ENCODE measurements at places on chromosomes 1 and 21. TPM values are rescaled to one million over a fixed set of nuclear protein-coding genes. Genes with fewer than 3 reads are reported as not detected.

- no peak overlapping the region for H3K4me3 ChIP-seq
- H3K27me3 ChIP-seq = no peaks in the 10 kb centered on the region
- DNase-seq = no peak
- H3K27ac ChIP-seq = no peak overlapping the region
- no peaks in the 10 kb centered on the region for H3K36me3 ChIP-seq
These were observed 52.8 kb downstream of the DPT start for GRCh38 chr1:168676029-168676812.

DNA sequence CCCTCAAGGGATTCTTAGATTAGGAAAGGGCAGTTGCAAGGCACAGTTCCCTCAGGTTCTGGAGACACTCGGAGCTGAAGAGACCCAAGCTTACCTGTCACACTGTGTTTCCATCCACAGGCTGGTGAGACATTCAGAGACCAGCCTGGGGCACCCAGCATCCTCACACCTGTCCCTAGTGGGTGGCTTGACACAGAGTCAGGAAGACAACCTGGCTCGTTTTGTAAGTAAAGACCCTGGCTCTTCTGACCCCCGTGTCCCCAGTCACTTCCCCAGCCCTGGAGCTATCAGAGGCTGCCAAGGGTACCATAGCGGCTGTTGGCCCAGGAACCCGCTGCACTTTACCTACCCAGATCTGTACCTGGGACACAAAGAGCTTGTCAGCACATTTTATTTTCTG, 409.8 kb downstream of the MATN1 start:
- no peaks in the 10 kb centered on the region for H3K36me3 ChIP-seq
- no peak overlapping the region for H3K27ac ChIP-seq
- no peak for DNase-seq
- H3K4me3 ChIP-seq = no peak overlapping the region
- H3K27me3 ChIP-seq = peaks cover 62% of the 10 kb centered on the region
- H3K4me1 ChIP-seq = no peaks in the 10 kb centered on the region

GRCh38 chr1:64769482-64769881, 24.6 kb downstream of the RAVER2 start:
- H3K4me1 ChIP-seq = no peaks in the 10 kb centered on the region
- H3K27me3 ChIP-seq = no peaks in the 10 kb centered on the region
- no peak overlapping the region for H3K27ac ChIP-seq
- no peak overlapping the region for H3K4me3 ChIP-seq

- no peaks in the 10 kb centered on the region for H3K27me3 ChIP-seq
- H3K4me3 ChIP-seq = no peak overlapping the region
- H3K36me3 ChIP-seq = peaks cover 98% of the 10 kb centered on the region
- no peaks in the 10 kb centered on the region for H3K4me1 ChIP-seq
These were observed 16.5 kb downstream of the LSS start for GRCh38 chr21:46211786-46212720.

DNA sequence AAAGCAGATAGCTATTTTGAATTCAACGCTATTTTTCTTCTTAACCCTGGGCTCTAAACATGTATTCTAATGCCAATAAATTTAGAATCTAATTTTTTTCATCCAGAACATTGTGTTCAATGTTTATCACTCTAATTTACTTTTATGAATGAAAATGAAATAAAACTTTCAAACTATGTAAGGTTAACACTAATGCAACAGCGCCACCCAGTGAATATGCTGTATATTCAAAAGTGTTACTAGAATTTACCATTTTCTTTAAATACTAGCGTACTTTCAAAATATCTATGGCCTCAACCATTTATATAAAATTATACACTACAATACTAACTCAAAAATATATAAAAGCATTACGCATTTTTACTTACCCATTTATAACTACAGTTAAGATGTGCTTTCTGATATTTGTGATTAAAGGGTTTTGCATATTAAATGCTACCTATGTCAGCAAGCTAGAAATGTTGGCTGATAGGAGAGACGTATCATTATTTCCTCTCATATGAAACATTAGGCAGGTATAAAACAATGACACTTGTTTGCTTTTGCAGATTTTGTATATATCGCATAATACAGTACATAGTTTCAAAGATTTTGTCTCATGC, 5.9 kb upstream of the NUF2 start:
- H3K4me1 ChIP-seq = no peaks in the 10 kb centered on the region
- no peaks in the 10 kb centered on the region for H3K36me3 ChIP-seq
- no peak overlapping the region for H3K4me3 ChIP-seq
- H3K27me3 ChIP-seq = no peaks in the 10 kb centered on the region
- DNase-seq = no peak

DNA sequence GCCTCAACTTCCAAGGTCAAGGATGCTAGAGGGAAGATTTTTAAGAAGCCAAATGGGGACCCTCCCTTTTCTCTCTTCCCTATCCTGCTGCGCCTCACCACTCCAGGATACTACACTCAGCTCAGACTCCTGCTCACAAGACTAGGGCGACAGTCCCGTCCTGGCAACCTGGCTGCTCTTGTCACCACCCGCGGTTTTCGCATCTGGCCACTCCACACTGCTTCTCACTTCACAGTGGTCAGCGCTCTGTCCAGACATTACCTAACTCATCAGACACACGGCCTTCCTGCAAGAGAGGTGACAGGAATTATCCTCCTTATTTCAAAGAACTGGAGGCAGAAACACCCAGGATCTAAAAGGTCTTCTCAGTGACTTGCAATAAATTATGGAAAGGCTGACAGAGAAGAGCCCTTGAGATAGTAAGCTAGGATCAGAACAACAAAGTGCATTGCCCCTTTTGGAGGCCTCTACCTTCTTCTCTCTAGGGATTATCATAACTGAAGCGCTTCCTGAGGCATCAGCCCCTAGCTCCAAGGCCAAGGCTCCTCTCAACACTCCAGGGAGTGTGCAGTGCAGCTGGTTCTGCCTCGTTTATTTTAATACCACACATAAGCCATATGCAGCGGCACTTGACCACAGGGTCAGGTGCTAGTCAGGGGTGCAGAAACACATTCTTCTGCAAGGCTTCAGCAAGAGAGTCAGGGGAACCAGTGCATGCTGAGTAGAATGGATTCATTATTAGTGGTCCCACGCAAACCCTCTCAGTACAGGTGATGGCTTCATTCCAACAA, 41.9 kb downstream of the ASTN1 start:
- no peak for DNase-seq
- no peaks in the 10 kb centered on the region for H3K4me1 ChIP-seq
- H3K4me3 ChIP-seq = no peak overlapping the region
- no peaks in the 10 kb centered on the region for H3K27me3 ChIP-seq
- H3K36me3 ChIP-seq = no peaks in the 10 kb centered on the region

DNA sequence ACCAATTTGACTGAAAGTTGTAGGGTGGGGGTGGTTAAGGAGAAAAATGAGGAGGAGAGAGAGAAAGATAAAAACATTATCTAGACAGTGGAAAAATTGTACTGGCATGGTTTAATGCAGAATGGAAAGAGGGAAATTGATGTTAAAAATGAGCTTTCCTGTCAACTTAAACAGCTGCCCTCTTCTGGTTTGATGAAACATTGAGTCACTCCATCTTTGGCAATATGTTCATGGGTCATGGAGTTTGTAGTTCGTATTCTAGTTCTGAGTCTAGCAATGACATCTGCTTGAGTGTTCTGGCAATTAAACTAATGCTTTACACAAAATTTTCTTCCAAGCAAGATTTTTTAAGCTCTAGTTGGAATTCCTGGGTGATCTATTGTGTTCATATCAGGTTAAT, 9.6 kb downstream of the ZNF648 start:
- no peak overlapping the region for H3K4me3 ChIP-seq
- H3K36me3 ChIP-seq = no peaks in the 10 kb centered on the region
- no peaks in the 10 kb centered on the region for H3K4me1 ChIP-seq
- DNase-seq = no peak
- H3K27me3 ChIP-seq = peaks cover 8% of the 10 kb centered on the region
- H3K27ac ChIP-seq = no peak overlapping the region

DNA sequence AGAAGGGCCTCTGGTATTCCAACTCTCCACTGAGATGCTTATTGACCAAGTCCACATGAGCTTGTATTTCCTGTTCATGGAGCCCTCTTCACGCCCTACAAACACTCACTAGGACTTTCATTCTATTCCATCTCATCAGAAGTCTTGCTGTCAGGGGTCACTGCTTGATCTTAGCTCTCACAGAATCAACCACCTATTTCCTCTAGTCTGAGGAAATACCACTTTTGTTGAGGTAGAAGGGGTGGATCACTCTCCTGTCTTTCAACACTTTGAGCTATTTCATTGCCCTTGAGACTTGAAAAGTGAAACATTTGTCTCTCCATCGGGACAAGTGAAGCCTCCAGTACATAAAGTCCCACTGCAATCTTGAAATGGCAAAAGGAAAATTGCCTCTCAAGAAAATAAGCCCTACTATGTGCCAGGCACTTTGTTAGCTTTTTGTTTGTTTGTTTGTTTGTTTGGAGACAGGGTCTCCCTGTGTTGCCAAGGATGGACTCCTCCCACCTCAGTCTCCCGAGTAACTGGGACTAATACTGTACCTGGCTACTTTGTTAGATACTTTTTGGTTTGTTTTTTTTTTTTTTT, 19.8 kb upstream of the FAM110D start:
- H3K4me1 ChIP-seq = peaks cover 10% of the 10 kb centered on the region
- DNase-seq = no peak
- no peak overlapping the region for H3K27ac ChIP-seq
- no peak overlapping the region for H3K4me3 ChIP-seq

- no peak for DNase-seq
- H3K36me3 ChIP-seq = no peaks in the 10 kb centered on the region
- H3K4me3 ChIP-seq = no peak overlapping the region
- no peaks in the 10 kb centered on the region for H3K27me3 ChIP-seq
- peak overlapping the region; percentile 81 for H3K27ac ChIP-seq
- no peaks in the 10 kb centered on the region for H3K4me1 ChIP-seq
These were observed 16.0 kb upstream of the MTARC2 start for GRCh38 chr1:220732137-220732536.

DNA sequence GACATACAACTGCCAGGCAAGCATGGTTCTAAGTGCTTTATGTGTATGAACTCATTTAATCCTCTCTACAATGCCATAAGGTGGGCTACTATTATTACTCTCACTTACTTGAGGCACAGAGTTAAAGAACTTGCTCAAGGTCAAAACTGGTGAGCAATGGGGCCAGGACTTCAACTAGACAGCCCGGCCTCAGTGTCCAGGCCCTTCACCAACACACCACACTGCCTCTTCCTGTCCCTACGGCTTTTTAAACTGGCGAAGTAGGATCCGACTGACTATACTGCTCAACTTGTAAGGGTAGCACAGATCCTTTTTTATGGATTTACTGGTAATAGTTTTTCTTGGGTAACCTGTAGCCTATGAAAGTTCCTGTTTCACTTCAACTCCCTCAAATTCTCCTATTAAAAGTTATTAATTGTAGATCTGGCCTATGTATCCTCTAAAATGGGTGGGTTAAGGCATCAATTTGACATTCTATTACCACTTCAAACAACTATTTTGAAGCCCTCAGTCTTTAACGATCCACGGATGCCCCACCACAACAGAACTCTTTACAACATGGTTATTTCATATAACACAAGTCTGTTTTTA, 4.3 kb downstream of the ERRFI1 start:
- H3K36me3 ChIP-seq = no peaks in the 10 kb centered on the region
- H3K4me3 ChIP-seq = no peak overlapping the region
- H3K4me1 ChIP-seq = peaks cover 26% of the 10 kb centered on the region
- no peaks in the 10 kb centered on the region for H3K27me3 ChIP-seq

GRCh38 chr1:81702903-81703302, 97.8 kb upstream of the ADGRL2 start:
- no peak overlapping the region for H3K27ac ChIP-seq
- no peaks in the 10 kb centered on the region for H3K4me1 ChIP-seq
- H3K36me3 ChIP-seq = no peaks in the 10 kb centered on the region
- no peaks in the 10 kb centered on the region for H3K27me3 ChIP-seq

- no peak overlapping the region for H3K4me3 ChIP-seq
- no peaks in the 10 kb centered on the region for H3K27me3 ChIP-seq
- no peaks in the 10 kb centered on the region for H3K4me1 ChIP-seq
These were observed 6.4 kb upstream of the CPT2 start for GRCh38 chr1:53190210-53190611.

DNA sequence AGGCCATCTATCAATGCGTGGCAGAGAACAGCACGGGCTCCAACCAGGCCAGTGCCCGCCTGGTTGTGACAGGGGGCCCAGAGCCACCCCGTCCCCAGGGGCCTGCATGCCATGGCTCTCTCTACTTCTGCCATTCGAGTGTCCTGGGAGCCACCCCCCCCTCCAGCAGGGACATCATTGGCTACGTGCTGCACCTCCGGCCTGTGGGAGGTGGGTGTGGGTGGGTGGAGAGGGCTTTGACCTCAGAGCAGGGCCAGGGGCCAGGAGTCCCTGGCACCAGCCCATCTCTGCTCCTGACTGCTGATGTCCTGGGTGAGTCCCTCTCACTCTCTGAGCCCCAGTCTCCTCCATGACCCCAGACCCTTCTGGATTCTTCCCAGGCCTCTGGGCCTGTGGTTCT, 25.3 kb downstream of the SLC27A3 start:
- H3K4me1 ChIP-seq = peaks cover 2% of the 10 kb centered on the region
- no peak overlapping the region for H3K27ac ChIP-seq
- H3K27me3 ChIP-seq = no peaks in the 10 kb centered on the region
- no peak for DNase-seq

DNA sequence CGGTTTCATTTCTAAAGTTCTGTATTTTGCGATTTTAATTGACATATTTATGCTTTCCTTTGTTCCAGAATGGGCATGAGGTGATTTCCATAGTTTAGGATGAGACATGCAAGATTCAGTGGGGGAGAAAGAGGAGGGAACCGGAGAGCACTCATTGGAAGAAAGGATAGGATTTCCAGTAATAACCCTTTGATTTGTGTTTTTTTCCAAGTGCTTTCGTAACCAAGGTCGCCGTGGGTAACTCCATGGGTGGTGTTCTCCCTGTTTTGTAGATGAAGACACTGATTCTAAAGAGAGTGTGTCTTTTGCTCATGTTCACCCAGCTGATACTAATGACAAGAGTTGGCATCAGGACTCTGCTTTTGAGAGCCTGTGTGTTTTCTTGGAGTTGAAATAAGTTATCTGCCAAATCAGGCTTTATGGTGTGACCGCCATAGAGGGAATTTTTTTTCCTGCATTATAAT, 170.1 kb downstream of the DHRS3 start:
- no peaks in the 10 kb centered on the region for H3K36me3 ChIP-seq
- no peak overlapping the region for H3K4me3 ChIP-seq
- peak overlapping the region; percentile 67 for H3K27ac ChIP-seq

DNA sequence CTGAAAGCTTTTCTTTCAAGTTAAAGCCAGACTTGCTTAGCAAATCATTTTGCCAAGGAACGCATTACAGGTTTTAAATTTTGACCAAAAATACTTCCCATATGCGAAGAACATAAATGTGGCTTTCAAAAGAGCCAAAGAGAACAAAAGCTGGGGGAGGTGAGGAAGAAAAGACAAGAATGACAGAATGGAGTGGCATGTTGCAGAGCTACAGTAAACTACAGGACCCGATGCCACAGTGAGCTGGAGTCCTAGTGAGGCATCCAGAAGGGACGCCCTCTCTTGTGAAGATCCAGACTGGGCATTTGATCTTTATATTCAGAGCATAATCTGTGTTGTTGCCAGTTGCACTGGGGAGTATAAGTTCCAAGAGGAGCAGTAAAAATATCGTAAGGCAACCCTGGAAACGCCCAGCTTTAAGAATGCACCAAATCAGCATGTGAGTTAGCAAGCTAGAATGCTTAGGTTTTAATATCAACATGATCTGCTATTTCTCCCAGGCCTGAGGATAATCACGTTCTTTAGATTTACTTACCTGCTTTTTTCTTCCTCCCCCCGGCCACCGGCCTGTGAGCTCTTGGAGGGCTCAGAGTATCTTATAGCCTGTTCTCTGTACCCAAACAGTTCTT, 48.4 kb upstream of the HOOK1 start:
- no peaks in the 10 kb centered on the region for H3K27me3 ChIP-seq
- no peak overlapping the region for H3K27ac ChIP-seq
- DNase-seq = no peak

TAS1R1 gene
- not detected for total RNA-seq

MORN1 gene
- total RNA-seq = 7.5 TPM

SPTA1 gene
- total RNA-seq = 0.06 TPM

REN gene
- total RNA-seq = 2.4 TPM

PGLYRP4 gene
- total RNA-seq = not detected

PLA2G2D gene
- not detected for total RNA-seq

OR2AK2 gene
- not detected for total RNA-seq

All from left lung (tissue), 14 donors.